ENCODE measurements at places on chromosomes 13 and 19.

DNA sequence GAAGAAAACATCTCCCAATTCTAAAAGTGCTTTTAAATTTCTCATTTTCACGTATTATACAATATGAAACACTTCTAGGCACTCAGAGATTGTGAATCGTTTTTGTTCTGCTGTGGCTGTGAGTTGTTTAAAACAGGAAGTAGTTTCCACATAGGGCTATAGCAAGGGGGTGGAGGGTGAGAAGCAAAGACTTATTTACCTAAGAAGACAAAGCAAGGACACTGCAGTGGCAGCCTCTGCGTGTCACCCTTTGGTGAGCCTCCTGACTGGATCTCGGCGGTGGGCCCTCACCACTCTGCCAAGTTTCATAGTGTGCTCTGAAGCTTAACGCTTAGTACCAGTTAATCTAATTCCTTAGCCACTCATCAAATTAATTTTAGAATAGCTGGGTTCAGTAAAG lies 56.8 kb downstream of the TNFSF13B start:
- no peak for DNase-seq

- DNase-seq, result no peak
Measured at GRCh38 chr19:49639401-49640112, 386 bp downstream of the RRAS start.

GRCh38 chr19:18939922-18940768 lies 872 bp downstream of the HOMER3 start:
- peak; percentile 52 for DNase-seq

DNA sequence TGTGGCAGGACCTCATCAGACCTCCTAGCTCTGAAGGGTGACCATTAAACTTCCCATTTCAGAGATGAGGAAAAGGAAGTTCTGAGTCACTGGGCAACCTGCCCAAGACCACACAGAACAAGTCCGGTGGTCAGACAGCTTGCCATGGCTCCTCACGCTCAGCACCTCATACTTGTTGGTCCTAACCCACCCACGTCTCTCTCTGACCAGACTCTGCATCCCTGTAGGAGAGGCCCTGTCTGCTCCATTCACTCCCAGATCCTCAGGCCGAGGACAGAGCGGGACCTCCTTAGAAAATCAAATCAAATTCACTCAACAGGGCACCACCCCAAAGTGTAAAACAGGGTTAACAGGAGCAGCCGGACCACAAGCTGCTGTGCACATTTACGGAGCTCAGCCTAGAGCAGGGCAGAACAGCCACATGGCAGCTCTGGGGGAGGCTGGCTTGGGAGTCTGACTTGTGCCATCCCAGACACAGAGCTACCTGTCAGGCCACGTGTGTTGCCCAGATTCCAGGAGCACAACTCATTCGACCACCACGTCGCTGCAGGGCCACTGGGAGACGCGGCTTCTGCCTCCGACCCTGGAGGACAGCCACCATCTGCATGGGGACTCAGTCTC lies 1.7 kb downstream of the MIER2 start:
- peak; percentile 69 for DNase-seq

GRCh38 chr19:16569609-16570320 lies 2.5 kb downstream of the SLC35E1 start:
- no peak for DNase-seq
